ENCODE measurements at places on chromosomes 12 and 14. TPM values are rescaled to one million over a fixed set of nuclear protein-coding genes. Genes with fewer than 3 reads are reported as not detected.

Gene CLEC7A
- 1.3 TPM for total RNA-seq

Gene CAPS2
- total RNA-seq, result 13.4 TPM

Gene LTBR
- 23.5 TPM for total RNA-seq

Gene TTC5
- 12.0 TPM for total RNA-seq

Gene RNASE11
- total RNA-seq, result not detected

Gene MEG3
- total RNA-seq, result 17.5 TPM

Gene NRXN3
- total RNA-seq, result 1.2 TPM

Gene EIF2B2
- total RNA-seq, result 31.5 TPM

GRCh38 chr14:32341947-32342846, 13.1 kb downstream of the AKAP6 start:
- H3K27ac ChIP-seq, result no peak overlapping the region
- no peak overlapping the region for H3K4me3 ChIP-seq

- no peaks in the 10 kb centered on the region for H3K36me3 ChIP-seq
- H3K4me3 ChIP-seq, result no peak overlapping the region
Measured at GRCh38 chr12:18868717-18869116, 130.8 kb downstream of the CAPZA3 start.

DNA sequence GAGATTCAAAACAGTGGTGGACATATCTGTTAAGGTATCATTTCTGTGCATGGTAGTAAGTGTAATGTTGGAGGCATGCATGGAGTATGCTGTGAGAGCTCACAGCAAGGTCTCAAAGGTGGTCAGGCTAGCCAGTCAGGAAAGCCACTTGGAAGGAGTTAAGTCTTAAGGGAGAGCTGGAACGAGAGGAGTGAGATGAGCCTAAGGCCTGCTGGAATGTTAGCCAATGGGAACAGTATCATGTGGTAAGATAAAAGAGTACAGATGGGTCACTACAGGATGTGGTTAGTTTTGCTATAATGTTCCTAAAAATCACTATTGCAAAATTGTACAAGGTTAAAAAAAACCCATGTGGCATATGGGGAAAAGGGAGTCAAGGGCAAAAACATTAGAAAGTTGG, 311.7 kb upstream of the E2F7 start:
- no peak for DNase-seq
- H3K4me3 ChIP-seq, result no peak overlapping the region
- no peaks in the 10 kb centered on the region for H3K4me1 ChIP-seq
- H3K27ac ChIP-seq, result no peak overlapping the region

- H3K27ac ChIP-seq, result no peak overlapping the region
- peaks cover 11% of the 10 kb centered on the region for H3K4me1 ChIP-seq
- no peaks in the 10 kb centered on the region for H3K27me3 ChIP-seq
- no peak for DNase-seq
- no peak overlapping the region for H3K4me3 ChIP-seq
- no peaks in the 10 kb centered on the region for H3K36me3 ChIP-seq
Measured at GRCh38 chr14:72292689-72293024, 360.4 kb downstream of the RGS6 start.

DNA sequence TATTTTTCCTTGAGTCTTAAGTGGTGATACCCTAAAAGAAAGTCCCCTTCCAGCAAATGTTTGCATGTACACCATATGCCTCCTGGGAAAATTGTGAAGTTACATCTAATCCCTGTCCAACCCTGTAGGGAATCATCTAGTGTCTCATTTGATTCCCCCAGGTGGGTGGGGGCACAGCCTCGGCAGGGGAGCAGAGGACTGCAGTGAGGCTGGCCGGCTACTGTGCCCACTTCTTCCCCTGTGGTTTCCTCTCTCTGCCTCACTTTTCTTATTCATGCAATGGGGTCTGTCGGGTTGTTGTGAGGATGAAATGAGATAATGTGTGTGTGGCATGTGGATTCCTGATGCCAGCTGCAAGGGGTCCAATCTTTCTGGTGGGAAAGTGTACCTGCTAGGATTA, 6.0 kb downstream of the PAPLN start:
- H3K4me3 ChIP-seq, result no peak overlapping the region
- no peaks in the 10 kb centered on the region for H3K36me3 ChIP-seq

GRCh38 chr12:5173511-5174011, 129.9 kb downstream of the KCNA5 start:
- H3K27ac ChIP-seq, result no peak overlapping the region
- H3K27me3 ChIP-seq, result no peaks in the 10 kb centered on the region
- peaks cover 16% of the 10 kb centered on the region for H3K4me1 ChIP-seq

Measured in left ventricle myocardium inferior (tissue), 1 donor.